NCI-H187 (cell line): ENCODE measurements at places on chromosomes 1 and 21.

DNA sequence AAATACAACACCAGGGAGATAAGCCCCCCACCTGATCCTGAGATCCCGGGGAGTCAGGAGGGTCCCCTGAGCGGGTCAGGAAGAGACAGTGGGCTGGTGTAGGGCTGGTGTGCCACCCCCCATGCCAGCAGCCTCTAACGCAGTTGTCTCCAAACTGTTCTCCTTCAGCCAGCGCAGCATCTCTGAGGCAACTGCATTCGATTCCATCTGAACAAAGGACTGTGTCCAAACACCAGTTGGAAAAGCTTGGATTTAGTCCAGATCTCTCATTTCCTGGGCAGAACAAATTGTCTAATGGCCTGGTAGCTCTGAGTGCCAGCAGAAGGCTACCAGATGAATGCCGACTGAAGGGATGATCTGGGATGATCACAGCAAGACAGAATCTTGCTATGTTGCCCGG, 44.1 kb upstream of the EIF4G3 start:
- no peak for DNase-seq

GRCh38 chr1:65170511-65171142, 22.6 kb downstream of the AK4 start:
- no peak for DNase-seq

- no peak for DNase-seq
Observed at GRCh38 chr21:23160914-23161313, 2162.7 kb downstream of the NCAM2 start.

GRCh38 chr1:97571760-97572159, 349.1 kb downstream of the DPYD start:
- no peak for DNase-seq

DNA sequence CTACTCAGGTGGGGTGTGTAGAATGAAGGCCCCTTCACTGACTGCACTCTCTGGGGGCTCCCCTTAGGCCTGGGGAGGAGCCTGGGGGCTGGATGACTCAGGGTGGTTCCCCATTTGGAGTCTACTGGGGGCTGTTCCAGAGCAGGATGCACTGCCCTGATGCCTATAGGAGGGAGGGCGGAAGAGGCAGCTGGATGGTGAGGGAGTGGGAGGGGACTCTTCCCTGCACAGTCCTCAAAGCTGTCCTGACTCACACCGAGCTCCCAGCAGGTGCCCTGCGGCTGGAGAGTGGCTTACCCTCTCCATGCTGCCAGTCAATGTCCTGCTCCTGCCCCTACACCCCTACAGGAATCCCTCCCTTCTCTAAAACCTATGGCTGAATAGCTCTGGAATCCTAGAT, 204.4 kb downstream of the TRABD2B start:
- DNase-seq = no peak

DNA sequence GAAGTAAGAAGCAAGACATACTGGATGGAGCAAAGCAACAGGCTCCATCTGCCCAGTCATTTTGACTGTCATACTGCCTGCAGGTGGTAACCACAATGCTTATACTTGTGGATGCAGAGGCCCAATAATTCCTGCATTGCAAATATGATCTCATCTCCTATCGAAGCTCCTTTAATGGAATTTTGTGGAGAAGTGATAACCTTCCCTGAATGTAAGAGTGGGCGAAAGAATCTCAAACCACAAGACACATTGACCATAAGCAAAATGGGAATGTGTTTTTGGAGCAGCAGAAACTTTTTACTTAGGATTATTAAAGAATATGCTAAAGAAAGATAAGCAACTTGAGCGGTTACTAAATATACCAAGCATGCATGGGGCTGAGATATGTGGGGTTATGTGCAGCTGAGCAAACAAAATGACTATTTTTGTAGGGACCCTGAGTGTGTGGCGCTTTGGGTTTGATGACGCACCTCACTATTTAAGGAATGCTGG, 77.4 kb upstream of the BACH1 start:
- DNase-seq = no peak

DNA sequence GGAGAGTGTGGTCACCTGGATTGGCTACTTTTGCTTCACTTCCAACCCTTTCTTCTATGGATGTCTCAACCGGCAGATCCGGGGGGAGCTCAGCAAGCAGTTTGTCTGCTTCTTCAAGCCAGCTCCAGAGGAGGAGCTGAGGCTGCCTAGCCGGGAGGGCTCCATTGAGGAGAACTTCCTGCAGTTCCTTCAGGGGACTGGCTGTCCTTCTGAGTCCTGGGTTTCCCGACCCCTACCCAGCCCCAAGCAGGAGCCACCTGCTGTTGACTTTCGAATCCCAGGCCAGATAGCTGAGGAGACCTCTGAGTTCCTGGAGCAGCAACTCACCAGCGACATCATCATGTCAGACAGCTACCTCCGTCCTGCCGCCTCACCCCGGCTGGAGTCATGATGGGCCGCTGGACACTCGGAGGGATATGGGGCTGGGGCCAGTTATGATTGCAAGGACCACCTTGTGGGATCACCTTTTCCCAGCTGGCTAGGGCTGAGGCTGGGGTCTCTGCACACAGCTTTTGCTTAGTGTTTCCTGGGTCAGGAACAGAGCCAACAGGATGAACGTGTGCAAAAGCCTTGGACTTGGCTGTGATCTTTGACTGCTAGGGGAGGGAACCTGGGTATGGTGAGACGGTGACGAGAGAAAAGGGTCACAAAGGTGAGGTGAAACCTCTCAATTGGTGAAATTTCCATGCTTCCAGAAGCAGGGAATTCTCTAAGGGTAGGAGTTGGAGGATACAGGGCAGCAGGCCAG, 4.3 kb upstream of the GNAI3 start:
- no peak for DNase-seq

- DNase-seq = no peak
Observed at GRCh38 chr21:45382697-45382997, 22.3 kb upstream of the COL18A1 start.

DNA sequence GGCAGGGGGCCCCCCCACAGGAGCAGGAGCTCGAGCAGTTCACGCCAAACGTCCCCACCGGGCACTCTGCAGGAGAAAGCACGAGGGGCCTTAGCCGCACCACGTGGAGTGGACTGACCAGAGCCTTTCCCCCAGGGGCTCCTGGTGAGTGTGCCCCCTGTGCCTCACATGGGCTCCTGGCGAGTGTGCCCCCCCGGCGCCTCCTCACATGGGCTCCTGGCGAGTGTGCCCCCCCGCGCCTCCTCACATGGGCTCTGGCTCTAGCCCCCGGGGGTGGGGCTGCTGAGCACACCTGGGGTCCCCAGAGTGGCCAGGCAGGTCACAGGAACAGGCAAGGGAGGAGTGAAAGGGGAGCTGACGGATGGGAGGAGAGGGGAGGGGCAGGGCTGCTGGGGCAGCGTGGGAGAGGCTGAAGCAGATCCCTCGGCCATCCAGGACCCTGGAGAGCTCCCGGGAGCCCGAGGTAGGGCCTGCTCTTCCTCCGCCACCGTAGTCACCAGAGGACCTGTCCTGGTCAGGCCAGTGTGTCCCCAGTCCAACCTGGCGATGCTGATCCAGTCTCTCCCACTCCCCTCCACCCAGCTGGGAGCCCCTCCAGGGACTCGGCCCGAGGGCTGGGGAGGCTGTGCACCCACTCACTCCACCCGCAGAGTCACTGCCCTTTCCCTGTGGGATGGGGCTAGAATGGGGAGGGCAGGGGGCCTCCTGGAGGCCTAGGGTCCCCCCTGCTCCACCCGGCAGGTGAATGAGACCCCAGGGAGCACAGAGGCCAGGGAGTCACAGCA, 47.6 kb downstream of the ARHGEF16 start:
- no peak for DNase-seq

DNA sequence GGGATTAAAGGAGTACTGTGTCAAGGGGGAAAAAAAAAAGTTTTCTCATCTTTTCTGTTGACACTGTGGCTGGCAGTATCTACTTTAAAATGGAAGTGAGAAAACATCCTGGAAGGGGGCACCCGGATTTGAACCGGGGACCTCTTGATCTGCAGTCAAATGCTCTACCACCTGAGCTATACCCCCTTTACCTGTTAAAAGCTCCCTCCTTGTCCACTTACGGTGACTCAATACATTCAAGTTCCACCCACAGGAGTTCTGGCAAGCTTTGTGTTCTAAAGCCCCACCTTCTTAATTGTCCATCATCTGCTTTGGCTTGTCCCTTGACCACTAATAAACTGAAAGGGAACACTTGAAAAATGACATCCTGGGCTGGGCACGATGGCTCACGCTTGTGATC, 68.2 kb downstream of the FNBP1L start:
- no peak for DNase-seq

DNA sequence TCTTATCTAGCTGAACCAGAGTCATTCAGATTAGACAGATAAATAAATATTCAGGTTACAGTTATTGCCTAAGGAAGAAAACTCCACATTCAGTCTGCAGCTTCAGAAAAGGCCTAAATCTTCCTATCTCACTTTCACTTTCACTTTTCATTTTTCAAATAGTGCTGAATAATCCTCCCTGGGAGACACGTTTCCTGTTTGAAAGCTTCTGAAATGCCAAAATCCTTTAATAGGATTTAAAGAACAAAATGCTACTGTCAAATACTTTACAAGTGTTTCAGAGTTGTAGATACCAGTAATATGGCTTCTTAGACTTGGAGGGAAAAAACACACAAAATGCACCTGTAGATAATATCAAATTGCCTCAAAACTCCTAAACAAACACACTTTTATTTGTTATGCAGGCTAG, 3.9 kb downstream of the PSMB2 start:
- no peak for DNase-seq

- DNase-seq = no peak
Observed at GRCh38 chr21:40797891-40798290, 49.1 kb downstream of the DSCAM start.

DNA sequence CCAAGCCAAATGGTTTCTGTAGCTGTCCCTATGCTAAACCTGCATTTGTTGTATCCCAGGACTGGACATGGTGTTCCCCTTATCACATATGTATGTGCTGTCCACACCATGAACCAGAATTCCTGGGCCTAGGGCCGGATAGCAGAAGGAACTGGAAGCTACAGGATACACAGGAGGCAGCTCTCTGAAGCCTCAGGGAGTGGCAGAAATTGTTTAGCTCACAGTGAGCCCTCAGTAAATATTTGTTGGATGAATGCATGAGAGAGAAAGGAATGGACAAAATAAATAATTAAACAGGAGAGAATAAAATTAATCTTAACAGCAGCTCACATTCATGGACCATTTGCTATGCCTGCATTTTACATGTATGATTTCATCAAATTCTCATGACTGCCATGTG, 2.1 kb downstream of the NIPAL3 start:
- DNase-seq = no peak

DNA sequence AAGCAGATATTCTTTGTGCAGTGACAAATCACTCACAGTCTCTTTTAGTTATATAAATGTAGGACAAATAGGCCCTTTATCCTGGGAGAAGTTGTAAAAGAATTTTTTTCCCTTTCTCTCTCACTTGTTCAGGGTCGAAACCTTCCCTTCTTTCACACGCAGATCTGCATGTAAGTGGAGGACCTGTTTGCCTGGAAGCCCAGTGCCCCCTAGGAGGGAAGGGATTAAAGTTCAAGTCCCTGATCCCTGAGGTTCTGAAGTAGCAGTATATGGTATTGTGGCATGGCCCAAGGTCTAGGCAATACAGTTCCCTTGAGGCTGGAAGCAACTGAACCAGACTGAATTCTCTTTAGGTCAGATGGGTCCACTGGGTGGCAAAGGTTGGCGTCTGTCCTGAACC, 48.6 kb upstream of the PTGFRN start:
- no peak for DNase-seq

DNA sequence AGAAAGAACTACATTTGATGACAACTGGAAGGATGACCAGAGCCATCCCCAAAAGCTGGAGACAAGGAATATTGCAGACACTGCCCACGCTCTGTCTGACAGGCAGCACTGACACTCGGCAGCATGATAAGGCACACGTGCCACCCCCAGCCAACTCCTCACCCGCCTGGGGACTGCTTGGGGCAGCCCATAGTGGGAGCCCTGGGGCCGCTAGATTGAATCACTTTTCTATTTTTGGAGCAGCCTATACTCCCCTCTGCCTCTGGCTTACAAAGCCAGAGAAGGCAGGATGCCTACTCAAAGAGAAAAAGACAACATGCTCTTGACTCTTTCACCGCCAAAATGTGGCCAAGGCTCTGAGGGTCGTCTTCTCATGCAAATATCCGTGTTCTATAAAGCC, 1.3 kb downstream of the SMG5 start:
- DNase-seq = no peak

GRCh38 chr1:116929961-116930592, 20.4 kb downstream of the PTGFRN start:
- no peak for DNase-seq

DNA sequence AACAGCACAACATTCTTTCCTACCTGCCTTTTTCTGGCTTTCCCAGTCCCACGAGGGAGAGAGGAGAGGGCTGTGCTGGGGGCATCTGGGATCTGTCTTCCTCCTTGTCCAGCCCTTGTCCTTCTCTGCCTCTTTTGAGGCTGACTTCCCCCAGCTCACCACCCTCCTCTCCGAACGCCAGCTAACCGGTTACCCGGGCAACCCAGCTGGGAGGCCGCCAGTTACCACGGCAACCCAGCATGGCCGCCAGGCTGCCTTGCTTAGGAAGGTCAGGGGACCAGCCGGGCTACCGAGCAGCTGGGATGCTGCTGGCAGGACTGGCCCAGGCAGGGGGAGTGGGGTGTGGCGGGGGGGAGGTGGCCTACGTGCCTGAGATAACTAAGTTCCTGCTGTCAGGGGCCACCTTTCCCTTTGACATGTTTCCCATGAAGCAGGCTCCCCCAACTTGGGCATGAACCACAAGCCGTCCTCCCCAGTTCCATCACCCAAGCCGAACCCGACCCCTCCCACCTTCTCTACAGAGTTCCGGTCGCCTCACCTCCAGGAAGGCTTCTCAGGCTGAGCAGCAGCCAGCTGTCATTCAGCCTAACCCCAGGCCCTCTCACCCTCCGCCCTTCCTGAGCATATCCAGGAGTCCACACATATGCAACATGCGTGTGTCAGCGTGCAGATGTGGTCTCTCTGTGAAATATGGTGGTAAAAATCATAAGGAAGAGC, 8.7 kb downstream of the PLEKHA6 start:
- peak; percentile 79 for DNase-seq

DNA sequence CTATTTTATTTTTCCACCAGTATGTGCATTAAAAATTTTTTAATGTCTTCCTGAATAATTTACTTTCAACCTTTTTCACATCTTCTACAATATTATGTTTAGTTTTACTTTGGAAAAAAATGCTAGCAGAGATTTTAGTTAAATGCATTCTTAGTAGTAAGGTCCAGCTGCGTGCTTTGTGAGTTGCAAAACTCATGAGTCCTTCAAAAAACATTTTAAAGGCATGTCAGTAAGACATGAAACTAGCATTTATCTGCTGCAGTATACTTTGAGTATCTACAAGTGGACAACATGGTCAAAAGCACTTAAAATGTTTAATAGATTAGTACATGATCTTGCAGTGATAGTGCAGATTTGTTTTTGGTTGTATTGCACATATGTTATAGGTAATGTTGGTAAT, 139.0 kb downstream of the HS2ST1 start:
- no peak for DNase-seq

DNA sequence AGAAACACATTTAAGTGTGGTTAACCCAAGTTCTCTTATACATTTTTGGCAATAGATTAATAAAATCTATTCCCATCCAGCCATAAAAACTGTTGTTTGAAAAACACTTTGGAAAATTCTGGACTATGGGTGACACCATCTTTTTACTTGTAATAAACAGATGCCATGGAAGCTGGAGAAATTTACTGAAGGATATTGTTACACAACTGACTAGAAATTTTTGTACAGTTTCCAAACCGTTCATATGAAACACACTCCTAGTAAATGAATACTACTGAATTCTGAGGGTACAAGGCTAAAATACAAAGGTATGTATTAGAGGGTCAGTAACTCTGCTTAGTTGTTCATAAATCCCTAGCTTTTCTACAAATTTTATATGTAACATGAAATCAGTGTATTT, 48.7 kb downstream of the TRIM33 start:
- DNase-seq = no peak

- DNase-seq = peak; percentile 59
Observed at GRCh38 chr1:147515045-147515869, 26.0 kb upstream of the BCL9 start.
